Mesothelial cell of epicardium (in vitro differentiated cells): ENCODE measurements at places on chromosomes 13 and 19.

- DNase-seq, result no peak
Measured at GRCh38 chr19:35986664-35987570, 8.1 kb upstream of the SDHAF1 start.

- peak; percentile 71 for DNase-seq
Measured at GRCh38 chr19:51473009-51473707, 5.2 kb upstream of the CEACAM18 start.

- no peak for DNase-seq
Measured at GRCh38 chr13:44403461-44404056, 29.9 kb downstream of the SERP2 start.

DNA sequence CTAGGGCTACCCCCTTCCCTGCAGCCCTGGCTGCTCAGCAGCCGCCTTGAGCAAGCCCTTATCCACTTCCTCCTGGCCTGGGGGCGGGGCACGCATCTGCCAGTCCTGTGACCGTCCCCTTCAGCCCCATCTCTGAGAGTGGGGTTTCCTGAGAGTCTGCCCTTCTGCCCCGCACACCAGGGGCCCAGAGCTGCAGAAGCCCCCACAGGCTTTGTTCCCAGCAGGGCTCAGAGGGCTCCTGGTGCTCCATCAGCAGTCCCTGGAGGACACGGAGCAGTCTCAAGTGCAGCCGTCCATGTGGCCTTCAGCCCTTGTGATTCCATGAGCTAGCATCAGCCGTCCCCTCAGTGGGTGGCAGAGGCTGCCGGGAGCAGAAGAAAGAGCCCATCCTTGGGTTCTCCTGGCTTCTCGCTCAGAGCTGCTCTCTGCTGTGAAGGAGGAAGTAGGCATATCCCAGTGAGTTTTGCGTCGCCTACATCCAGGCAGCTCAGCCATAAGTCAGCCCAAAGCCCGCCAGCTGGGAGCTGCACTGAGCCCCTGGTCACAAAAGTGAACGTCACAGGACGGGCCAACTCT lies 16.3 kb downstream of the MYO9B start:
- DNase-seq, result no peak

GRCh38 chr13:46126056-46126455 lies 21.2 kb upstream of the CPB2 start:
- DNase-seq, result no peak

GRCh38 chr19:12774588-12775555 lies at the start of gene HOOK2:
HOOK2 (minus strand) TSS chr19:12775552; CDS start chr19:12775449, 103 bp downstream.
- peak; percentile 62 for DNase-seq

DNA sequence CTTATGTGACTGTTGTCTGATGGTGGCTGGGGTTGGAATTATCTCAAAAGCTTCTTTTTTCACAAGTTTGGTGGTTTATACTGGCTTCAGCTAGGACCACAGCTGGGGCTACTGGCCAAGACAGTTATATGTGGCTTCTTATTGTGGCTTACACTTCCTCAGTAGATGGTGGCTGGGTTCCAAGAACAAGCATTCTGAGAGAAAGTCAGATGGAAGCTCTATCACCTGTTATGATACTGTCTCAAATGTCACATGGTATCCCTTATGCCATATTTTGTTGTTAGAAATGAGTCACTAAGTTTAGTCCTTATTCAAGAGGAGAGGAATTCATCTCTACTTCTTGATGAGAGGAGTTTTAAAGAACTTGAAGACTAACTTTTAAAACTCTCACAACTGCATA lies 41.6 kb downstream of the NDFIP2 start:
- no peak for DNase-seq

GRCh38 chr19:19860756-19861390 lies 4.8 kb upstream of the ZNF253 start:
- DNase-seq, result peak; percentile 37
